ENCODE measurements at places on chromosomes 1 and 21.

DNA sequence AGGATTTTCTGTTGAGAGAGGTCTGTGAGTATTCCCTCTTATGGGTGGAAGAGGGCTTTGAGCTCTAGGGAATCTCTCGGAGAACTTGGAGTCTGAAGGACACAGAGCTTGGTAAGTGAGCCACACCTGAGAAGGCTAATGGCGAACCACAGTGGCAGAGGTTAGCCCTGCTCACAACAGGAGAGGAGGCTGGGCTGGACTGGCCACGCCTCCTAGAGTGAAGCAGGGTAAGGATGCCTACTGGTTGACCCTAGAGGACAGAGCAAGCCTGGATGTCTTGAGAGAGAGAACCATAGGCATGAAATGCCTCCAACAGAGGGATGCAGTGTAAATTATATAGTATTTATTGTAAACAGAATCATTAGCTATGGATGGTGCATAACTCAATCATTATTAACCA lies 232.6 kb downstream of the PCP4 start:
- DNase-seq: no peak

- no peak for DNase-seq
These were observed 970.6 kb downstream of the NCAM2 start for GRCh38 chr21:21968810-21969209.

DNA sequence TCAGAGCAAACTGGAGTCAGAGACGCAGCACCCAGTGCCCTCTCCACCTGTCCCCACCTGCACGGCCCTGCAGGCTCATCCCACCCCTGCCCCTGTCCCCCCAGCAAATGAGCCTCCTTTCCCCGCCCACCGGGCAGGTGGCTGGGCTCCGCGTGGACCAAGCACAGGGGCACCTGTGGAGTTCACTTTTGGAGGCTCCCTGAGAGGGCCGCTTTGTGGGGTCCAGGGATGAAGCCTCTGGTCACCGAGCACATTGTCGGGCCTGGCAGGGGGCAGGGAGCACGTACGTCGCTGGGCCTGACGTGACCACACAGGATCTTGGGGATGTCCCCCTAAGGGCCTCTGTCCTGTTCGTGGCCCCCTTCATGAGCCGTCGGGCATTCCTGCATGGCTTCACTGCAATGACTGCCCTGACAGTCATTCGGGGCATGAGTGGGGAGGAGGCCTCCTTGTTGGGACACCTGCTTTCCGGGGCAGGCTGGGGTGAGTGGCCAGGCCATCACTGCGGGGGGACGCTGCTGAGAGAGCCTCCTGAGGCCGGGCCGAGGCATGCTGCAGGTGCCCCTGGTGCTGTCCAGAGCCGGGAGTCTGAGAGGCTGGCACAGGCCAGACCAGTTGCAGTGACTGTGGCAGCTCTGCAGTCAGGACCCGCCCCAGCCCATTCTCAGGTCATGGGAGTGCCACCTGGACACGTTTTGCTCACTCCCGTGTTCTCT lies 19.7 kb downstream of the SLX9 start:
- DNase-seq: no peak

DNA sequence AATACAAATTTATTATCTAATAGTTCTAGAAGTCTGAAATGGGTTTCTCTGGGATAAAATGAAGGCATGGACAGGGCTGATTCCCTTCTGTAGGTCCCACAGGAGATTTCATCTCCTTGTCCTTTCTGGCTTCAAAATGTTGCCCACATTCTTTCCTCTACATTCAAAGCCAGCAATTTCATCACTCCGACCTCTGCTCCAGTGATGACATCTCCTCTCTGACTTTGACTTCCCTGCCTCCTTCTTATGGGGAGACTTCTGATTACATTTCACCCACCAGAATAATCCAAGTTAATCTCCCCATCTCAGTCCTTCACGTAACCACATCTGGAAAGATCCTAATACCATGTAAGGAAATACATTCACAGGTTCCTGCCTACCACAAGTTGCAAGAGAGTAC lies 358.0 kb upstream of the C1orf87 start:
- no peak for DNase-seq

GRCh38 chr1:1628754-1629429 lies 3.1 kb upstream of the MMP23B start:
- DNase-seq: no peak

- no peak for DNase-seq
These were observed 382.5 kb downstream of the MATN1 start for GRCh38 chr1:30340934-30341333.

- DNase-seq: no peak
These were observed 400.6 kb downstream of the NTNG1 start for GRCh38 chr1:107541412-107541811.

- DNase-seq: no peak
These were observed 3.7 kb upstream of the SETD4 start for GRCh38 chr21:36064085-36064460.

DNA sequence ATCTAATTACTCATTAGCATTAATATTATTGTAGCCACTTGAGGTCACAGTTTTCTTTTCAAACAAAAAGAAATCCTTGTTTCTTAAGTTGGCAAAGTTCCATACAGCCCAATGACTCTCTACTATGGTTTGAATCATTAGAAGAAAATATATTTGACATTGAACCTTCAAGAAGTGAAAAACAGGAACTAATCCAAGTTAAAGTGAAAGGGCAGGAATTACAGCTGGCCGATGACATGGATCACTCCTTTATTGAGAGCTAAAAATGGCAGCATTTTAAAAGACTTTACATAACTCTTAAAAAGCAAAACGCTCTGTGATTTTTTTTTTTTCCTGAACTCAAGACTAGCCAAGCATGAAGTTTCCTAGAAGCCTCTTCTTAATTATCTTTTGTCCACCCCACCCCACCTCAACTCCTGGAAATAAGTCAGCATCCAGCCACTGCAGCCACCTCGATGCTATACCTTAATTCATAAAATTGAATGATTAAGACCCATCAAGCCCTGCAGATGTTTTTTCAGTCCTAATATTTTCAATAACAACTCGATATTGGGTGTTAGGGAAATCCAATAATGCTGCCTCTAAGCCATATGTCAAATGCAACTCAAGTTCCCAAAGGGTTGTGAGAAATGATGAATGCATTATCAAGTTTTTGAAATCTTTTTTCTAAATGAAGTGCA lies 323.1 kb downstream of the HHIPL2 start:
- DNase-seq: no peak

GRCh38 chr1:40722622-40723021 lies 31.1 kb downstream of the NFYC start:
- DNase-seq: no peak

DNA sequence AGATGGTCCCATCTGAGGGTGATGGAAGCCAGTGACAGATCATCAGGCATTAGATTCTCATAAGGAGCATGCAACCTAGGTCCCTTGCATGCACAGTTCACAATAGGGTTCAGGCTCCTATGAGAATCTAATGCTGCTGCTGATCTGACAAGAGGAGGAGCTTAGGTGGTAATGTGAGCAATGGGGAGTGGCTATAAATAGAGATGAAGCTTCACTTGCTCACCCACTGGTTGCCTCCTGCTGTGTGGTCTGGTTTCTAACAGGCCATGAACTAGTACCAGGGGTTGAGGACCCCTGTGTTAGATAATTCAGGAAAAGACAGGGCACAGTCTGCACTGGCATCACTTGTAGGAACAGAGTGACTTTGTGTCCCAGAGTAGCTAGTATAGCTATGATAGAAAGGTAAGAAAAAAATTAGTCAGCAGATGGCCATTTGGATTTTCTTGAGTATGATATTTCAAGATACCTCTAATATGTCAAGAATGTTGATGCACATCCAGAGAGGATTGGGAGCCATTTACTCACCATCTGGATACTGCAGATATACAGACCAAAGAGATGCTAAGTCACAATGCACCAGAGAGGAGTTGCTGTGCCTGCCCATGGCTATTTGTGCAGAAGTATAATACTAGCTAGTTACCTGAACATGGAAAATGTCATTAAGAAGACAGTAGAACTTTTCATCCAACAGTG lies 53.6 kb downstream of the ADCY10 start:
- DNase-seq: no peak

DNA sequence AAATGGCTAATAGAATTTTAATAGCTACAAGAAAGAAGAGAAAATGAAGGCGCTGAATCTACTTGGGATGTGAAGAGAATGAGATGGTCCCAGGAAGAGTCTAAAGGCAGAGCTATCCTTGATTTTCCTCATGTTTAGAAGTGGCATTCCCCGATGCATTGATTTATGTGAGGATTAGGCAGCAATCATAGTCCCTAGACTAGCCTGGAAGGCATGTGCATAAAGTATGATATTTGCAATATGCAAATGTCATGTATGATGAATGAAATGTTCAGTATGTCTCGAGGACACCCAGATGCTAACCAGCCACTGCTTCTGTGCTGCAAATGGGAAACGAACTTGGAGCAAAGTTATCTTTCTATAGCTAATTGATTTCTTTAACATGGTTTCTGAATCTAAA lies 641.5 kb upstream of the PLXNA2 start:
- no peak for DNase-seq

DNA sequence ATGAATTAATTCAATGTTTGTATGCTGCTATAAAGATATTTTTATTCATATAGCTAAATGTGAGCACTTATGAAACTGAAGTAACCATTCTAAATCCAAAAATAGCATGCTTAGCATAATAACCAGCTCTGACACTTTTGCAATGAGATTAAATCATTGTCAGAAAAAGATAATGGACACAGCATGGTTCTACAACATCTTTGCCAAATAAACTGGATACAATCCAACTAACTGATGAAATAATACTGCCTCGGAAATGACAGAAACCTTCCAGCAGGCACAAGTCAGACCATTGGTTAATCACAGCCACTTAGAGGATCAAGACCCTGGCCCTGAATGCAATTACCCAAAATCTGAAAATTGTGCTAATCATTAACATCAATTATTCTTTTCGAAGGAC lies 592.7 kb upstream of the ADGRL4 start:
- DNase-seq: no peak

DNA sequence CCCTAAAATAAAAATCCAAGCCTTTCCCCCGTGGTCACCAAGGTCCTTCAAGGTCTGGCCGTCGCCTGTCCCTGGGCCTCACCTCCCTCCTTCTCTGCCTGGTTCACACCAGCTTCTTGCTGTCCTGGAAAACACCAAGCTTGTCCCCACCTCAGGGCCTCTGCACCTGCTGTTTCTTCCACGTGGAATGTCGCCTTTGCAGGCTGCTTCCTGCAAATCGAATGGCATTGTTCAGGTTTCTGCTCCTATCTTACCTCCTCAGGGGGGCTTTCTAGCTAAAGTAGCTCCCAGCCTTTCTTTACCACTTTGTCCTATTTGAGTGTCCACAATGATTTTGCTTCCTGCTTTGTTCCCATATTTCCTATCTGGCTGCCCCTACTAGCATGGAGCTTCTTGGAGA lies 3.3 kb upstream of the CASZ1 start:
- no peak for DNase-seq

GRCh38 chr1:232805269-232806185 lies at the start of gene MAP10:
Gene MAP10, plus strand, starts transcription at chr1:232805416. Its CDS starts 34 bp downstream, at chr1:232805450.
- DNase-seq: peak; percentile 40

DNA sequence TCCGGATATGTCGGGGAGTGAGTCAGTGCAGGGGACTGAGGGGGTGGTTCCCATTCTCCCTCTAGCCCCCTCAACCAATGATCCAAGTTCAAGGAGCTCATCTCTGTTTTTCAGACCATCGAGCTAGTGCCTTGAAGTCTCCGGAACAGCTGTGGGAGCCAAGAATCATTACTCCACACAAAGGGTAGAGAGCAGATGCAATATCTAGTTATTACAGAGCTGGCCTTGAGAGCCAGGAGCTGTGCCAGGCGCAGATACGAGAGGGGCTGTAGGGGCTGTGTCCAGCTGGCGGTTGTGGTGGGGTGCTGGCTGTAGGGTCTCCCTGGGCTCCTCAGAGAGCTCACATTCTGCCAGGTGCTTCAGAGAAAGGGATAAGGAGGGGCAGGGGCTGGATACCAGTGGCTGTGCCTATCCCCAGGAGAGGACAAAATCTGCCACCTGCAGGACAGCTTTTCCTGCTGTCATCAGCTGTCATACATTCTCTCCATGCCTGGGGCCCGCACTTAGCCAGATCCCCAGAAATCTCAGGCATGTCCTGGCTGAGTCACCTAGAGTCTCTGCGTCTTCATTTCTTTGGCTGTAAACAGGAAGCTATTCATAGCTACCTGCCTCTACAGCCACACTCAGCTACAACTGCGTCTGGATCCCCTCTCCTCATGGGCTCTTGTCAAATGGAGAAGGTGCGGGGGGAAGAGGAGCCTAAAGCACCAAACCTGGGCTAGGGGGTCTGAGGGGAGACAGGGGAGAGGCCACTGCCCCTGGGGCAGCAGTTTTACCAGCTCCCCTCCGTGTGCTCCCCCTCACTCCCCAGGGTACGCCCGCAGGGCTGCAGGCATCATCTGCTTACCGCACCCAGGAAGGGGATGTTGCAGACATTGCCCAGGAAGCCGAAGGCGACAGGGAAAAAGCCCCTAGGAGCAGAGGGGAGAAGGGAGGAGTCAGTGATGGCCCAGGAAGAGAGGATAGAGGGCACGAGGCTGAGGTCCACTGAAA lies 2.4 kb upstream of the KISS1 start:
- DNase-seq: peak; percentile 30

DNA sequence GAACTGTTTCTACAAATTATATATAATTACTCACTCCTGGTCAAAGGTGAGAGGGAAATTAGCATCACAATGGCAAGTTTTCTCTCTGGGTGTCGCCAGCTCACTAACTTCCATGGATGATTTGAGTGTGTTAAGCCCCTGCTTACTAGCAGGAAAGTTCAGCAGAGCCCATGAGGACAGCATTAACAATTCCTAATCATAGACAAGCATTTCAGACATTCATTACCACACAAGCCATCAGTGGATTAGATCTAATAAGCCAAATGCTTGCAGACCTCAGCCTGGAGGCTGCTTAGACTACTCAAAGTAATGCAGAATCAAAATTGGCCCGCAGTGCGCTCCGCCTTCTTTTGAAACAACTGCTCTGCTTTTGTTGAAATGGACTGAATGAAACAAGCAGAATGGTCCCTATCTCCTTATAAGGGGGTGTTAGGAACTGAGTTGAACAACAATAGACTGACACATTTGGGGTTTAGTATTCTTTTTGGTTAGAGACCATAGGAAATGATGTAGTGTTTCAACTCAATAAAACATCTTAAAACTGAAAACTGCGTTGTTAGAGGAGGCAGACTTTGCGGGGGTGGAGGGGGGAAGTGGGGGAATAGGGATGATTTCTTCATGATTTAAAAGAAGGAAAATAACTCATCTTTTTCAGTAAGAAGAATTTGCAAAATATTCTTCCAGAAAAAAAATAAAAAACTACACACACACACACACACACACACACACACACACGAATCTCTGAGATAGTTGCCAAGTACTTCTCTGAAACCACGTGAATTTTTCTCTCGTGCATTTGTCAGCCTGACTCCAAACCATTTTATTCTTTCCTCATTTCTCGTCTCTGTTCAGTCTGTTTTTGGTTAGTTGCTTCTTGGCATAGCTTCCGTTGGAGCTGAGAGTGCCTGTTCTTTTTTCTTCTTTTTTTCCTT lies 54.6 kb downstream of the GORAB start:
- DNase-seq: no peak

DNA sequence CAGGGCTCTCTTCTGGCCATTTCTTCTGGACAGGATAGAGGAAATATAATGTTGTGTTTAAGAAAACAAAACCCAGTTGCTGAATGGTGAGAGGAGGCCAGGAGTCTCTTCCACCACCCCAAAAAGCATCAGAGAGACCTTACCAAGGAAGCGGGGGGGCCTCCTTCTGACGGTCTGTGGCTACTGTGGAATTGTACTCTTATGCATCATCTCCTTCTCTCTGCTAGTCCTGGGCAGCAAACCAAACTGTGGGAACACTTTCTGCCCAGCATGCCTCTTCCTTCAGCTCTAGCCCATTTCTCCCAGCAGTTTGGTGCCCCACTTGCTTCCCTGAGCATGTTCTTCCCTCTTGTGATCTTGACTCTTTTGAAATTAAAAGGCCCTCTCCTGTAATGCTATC lies 157.7 kb downstream of the HHIPL2 start:
- DNase-seq: no peak

Data from nucleus accumbens (tissue), 56 donors.